T-cell (primary cell): ENCODE measurements at places on chromosomes 5 and 9.

DNA sequence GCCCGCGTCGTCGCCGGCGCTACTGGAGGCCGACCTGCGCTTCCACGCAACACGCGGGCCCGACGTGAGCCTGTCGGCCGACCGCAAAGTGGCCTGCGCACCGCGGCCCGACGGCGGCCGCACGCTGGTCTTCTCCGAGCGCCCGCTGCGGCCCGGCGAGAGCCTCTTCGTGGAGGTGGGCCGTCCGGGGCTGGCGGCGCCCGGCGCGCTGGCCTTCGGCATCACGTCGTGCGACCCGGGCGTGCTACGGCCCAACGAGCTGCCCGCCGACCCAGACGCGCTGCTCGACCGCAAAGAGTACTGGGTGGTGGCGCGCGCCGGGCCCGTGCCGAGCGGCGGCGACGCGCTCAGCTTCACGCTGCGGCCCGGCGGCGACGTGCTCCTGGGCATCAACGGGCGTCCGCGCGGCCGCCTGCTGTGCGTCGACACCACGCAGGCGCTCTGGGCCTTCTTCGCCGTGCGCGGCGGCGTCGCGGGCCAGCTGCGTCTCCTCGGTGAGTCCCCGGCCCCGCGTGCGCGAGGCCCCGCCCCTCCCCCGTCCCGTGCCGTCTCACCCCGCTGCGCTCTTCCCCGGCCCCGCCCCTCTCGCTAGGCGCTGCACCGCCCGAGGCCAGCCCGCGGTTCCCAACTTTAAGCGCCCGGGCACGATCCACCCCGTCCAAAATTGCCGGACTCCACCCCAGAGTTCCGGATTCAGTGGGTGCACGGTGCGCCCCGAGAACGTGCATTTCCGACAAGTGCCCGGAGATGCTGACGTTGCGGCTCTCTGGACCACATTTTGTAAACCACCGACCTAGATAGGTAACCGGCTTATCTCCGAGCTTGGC, 42.8 kb downstream of the NEURL1B start:
- peak; percentile 63 for DNase-seq

GRCh38 chr9:79623799-79624721, 52.3 kb downstream of the TLE4 start:
- peak; percentile 31 for DNase-seq

GRCh38 chr5:96743065-96743768, 64.5 kb downstream of the ERAP1 start:
- DNase-seq = no peak

DNA sequence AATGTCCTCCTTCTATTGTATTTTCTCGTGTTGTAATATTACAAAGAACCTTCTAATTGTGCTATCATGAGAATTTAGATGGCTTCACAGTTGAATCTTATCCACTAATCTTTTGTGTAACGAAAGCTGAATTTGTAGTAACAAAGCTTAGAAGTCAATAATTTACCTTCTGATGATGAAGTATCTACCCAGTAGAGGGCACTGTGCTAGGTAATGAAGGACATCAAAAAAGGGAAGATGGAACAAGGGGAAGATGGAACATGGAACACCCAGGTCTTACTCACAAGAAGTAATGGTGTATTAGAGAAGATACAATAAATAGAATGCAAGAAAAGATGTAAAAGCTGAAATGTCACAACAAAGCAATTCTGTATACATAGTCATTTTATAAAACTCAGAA, 131.0 kb upstream of the CCNG1 start:
- DNase-seq = no peak

DNA sequence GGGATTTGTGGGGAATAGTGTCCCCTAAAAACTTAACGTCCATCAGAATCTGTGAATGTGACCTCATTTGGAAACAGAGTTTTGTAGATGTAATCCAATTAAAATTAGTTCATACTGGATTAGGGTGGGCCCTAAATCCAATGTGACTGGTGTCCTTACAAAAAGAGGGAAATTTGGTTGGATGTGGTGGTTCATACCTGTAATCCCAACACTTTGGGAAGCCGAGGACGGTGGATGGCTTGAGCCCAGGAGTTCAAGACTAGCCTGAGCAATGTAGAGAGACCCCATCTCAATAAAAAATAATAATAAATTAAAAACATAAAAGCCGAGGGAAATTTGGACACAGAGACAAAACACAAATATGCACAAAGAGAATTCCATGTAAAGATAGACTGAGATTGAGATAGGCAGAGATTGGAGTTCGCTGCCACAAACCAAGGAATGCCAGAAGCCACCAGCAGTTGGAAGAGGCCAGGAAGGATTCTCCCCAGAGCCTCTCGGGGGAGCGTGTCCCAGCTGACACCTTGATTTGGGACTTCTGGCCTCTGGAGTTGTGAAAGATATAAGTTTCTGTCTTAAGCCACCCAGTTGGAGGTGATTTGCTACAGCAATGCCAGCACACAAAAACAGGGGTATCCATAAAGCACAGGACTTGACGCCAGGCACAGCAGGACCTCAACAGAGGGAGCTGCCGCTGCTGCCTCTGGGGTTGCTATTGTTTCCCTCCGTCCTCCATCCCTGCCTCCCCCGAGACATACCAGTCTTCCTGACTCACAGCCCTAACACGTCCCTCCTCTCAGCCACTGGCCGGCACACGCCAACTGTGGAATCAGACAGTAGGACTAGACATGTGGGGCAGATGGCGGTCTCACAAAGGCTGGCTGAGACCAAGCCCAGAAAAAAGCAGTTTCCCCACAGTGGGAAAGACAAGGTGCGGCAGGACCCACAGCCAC, 73.8 kb upstream of the IL17B start:
- no peak for DNase-seq

GRCh38 chr5:142847898-142848790, 78.0 kb downstream of the ARHGAP26 start:
- no peak for DNase-seq

GRCh38 chr5:124649491-124650146, 96.8 kb downstream of the ZNF608 start:
- peak; percentile 59 for DNase-seq

GRCh38 chr5:132019337-132019736, 7.9 kb upstream of the ACSL6 start:
- no peak for DNase-seq

- DNase-seq = no peak
These were observed 735.3 kb upstream of the ZNF608 start for GRCh38 chr5:125481506-125482465.

DNA sequence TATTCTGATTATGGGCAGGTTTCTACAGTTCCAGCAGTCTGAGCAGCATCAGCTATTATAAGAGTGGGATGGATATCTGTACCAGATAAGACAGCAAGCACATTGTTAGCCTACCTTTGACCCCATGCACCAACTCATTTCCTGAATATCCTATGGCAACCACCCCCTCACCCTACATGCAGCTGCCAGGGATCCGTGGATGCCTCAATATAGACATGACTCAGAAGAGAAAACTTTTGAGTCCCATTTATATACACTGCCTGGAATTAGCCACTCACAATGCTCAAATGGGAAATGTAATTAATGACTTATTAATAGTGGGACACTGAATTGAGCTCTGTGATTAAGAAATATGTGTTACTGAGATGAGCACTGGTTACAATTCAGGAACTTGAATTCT, 124.4 kb downstream of the SSBP2 start:
- DNase-seq = no peak

- no peak for DNase-seq
These were observed 497.9 kb downstream of the SEMA5A start for GRCh38 chr5:9047932-9048331.

- DNase-seq = no peak
These were observed 106.8 kb upstream of the CD180 start for GRCh38 chr5:67303356-67303755.

- DNase-seq = no peak
These were observed 53.6 kb downstream of the WNK2 start for GRCh38 chr9:93237540-93237939.

DNA sequence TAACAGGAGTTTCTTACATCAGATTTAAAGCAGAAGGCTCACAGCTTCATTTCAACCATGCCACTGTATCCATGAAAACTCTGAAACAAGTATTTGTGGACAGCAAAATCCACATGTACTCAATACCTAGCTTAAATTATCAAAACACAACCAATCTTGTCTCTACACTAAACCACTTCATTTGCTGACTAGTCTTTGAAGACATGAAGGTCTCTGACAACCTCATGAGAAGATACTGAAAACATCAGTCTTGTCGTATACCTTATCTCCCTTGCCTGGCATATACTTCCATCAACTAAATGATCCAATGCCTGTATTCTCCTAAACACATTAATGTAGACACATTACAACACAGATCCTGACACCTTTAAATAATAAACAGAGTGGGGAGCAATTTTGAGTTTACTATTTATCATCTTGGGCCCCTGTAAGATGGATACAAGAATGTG, 2.9 kb downstream of the RPS23 start:
- DNase-seq = no peak

DNA sequence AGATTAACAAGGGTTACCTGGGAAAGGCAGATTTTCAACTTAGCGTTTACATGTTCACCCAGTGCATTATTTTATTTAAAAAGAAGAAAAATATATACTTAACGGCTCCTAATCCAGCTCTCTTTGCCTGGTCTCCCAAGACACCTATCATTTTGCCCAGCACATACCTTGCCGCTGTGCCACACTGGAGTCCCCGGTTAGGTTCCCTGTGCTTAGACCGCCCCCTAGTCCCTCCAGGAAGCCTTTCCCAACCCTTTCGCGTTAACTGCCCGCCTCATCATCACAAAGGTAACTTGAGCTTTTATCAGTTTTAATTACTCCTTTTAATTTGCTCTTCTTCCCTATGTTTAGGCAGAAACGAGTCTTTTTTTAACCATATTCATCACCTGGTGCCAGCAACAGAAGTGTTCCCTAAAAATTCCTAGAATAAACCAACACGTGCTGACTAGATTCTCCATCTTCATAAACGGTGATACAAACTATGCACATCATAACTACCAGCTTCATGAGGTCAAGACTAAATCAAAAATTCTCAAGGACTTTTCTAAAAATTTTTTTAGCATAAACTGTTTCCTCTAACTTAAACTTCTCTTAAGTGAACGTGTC, 19.7 kb downstream of the DNAJA1 start:
- no peak for DNase-seq

DNA sequence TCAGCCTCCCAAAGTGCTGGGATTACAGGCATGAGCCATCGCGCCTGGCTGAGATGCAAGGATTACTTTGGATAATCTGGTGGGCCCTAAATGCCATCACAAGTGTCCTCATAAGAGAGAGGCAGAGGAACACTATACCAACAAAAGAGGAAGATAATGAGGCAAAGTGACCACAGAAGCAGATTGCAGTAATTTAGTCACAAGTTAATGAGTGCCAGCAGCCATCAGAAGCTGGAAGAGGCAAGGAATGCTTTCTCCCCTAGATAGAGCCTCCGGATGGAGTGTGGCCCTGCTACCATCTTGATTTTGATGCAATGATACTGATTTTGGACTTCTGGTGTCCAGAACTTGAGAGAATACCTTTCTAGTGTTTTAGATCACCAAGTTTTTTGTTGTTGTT, 122.3 kb downstream of the SPATA31D1 start:
- no peak for DNase-seq

GRCh38 chr9:98964911-98965336, 21.2 kb downstream of the COL15A1 start:
- DNase-seq = no peak

GRCh38 chr5:136309932-136310598, 55.3 kb downstream of the TRPC7 start:
- no peak for DNase-seq

- DNase-seq = no peak
These were observed 18.7 kb upstream of the SPATA31E1 start for GRCh38 chr9:87863882-87864465.

DNA sequence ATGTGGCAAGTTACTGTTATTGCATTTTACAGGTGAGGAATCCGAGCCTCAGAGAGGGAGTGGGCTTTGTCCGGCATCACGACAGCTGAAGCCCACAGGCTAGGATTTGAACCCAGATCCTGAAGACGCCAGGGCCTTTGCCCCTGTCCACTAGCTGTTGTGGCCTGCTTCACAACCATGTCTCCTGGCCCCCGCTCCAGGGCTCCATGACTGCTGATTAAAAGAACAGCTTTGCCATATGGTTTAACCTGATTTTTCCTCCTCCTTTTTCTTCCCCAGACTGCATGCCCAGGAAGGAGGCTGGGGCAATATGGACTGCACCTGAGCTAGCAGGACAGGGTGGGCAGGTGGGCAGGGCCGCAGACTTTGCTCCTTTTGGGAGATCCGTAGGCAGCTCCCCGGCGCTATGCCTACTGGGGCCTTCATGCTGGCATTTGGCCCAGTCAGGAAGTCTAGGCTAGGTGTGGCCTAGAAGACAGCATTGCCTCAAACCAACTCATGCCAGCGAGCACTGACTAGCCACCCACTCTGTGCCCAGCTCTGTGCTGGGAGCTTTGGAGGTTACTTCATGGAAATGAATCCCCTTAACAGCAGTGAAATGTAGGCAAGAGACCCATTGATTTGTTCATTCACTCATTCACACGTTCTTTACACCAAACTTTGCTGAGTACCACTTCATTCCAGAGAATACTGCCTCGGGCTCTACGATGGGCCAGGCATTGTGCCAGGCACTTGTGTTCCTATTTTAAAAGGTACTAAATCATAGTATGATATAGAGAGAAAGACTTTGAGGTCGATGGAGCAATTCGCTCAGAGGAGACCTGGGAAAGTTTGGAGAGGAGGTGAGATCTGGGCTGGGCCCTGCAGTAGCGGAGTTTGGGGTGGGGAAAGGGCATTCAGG, 94.3 kb upstream of the CPEB4 start:
- no peak for DNase-seq

DNA sequence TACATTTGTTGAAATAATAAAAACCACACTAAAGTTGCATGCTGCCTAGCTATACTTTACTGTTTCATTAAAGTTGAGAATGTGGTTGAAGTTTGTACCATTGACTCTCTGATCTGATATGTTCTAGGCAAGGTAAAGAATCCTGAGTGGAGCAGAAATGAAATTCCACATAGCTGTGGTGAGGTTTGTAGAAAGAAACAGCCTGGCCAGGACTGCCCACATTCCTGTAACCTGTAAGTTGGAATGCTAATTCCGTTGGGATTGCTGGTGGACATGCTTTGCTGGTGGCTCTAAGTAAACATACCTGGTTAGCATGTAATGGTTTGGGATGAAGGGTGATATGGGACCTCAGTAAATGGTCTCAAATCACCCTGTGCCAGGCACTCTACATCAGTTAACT, 16.8 kb downstream of the NFX1 start:
- no peak for DNase-seq

DNA sequence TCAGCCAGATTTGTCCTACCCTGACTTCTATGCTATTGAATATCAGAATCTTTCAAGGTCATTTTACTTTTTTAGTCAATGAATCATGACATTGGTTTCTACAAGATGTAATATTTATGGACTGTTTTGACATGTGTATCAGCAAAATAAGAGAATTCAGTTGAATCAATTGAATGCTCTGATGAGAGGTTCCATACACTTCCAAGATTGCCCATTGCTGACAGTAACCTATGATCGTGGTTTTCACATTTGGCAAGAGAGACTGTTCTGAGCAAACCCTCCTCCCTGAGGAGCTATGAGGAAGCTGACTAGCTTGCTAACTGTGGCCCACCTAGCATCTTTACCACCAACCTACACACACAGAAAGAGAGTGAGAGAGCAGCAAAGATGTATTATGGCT, 56.7 kb upstream of the FST start:
- DNase-seq = no peak

- no peak for DNase-seq
These were observed 153.7 kb downstream of the TLE1 start for GRCh38 chr9:81535542-81536241.
